ENCODE measurements at places on chromosomes 6 and 20. TPM values are rescaled to one million over a fixed set of nuclear protein-coding genes. Genes with fewer than 3 reads are reported as not detected.

The PTK6 gene
- total RNA-seq: 0.12 TPM

DNA sequence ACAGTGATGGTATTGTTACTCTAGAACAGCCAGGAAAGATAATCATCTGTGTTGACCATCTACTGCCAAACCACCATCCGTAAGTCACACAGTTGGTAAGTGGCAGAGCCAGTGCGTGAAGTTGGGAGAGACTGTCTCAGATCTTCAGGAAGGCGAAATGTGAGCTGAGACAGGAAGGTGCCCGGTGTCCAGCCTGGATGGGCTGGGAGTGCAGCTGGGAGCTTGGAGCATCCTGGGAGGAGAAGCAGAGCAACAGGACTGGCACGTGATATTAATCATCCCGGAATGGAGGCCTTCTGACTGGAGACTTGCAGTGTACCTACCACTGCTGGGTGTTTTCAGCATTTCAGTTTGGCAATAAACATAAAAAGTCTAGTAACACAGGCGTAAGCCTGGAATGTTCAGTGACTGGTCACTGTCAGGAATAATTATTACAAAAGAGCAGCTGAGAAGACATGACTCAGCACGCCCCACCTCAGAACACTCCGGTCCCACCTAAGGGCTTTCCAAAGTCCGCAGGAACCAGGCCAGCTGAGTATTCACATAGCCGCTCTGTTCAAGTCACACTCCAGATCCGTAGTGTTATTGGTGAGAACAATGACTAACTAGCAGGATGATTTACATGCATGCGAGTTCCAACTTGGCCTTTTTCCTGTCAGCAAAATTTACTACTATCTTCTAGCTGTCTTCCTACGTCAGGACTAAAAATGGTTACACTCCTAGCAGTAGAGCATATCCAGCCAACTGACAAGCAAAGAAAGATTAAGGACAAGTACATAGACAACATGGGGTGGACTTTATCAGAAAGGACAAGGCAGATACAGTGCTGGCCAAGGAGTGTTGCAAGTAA, 45.1 kb upstream of the PNRC1 start:
- no peaks in the 10 kb centered on the region for H3K27me3 ChIP-seq
- no peak overlapping the region for H3K4me3 ChIP-seq

The SLC4A11 gene
- total RNA-seq: 10.2 TPM

DNA sequence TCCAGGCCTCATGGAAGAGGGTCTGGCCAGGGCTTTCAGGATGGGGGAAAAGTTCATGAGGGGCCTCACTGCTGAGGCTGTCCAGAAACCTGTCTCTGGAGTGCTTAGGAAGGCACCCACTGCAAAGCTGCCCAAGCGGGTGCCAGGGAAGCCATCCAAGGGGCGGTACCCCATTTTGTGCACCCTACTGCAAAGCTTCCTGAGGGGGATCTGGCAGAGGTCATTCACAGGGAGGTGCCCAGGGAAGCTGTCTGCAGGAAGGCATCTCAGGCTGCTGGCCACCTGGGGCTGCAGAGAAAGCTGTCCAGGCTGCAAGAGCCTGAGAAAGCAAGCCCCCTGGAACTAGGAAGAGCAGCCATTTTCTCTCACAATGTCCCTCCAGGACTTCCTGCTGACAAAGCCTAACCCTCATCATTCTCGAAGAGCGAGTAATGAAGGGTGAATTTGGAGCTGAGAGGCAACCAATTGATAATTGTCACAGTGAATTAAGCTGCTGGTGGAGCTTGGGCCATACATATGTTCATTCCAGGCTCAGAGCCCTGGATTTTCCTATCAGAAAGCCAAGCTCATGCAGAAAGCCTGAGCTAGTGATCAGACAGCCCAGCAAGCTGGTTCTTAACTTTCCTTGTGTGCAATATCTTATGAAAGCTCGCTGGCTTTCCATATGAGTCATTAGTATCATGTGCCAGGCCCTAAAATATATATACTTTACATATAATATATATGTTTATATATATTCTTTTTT, 62.2 kb upstream of the SLC22A16 start:
- H3K4me3 ChIP-seq: no peak overlapping the region
- no peaks in the 10 kb centered on the region for H3K36me3 ChIP-seq
- DNase-seq: no peak
- no peaks in the 10 kb centered on the region for H3K27me3 ChIP-seq

The PTCRA gene
- not detected for total RNA-seq

- H3K27me3 ChIP-seq: no peaks in the 10 kb centered on the region
- H3K4me1 ChIP-seq: no peaks in the 10 kb centered on the region
- H3K4me3 ChIP-seq: no peak overlapping the region
- H3K36me3 ChIP-seq: no peaks in the 10 kb centered on the region
- no peak for DNase-seq
These were observed 374.8 kb upstream of the CDH4 start for GRCh38 chr20:60877071-60877857.

DNA sequence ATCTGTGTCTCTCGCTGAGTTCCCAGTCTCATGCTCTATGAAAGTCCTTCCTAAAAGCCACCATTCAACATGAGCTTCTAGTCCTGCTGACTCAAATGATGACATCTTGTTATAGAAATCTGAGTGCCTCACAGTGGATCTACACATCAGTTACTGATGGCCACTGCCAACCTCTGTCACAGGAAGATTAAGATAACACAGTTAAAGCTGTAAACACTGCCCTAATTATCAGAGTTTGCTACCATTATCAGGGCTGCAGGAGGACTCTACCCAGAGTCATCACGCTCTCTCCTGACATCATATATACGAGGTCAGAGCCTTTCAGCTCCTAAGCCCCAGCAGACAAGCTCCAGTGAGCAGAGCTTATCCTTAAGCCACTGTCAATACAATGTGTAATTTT, 63.2 kb downstream of the HIVEP2 start:
- H3K36me3 ChIP-seq: no peaks in the 10 kb centered on the region
- no peak for DNase-seq
- H3K27me3 ChIP-seq: no peaks in the 10 kb centered on the region
- no peak overlapping the region for H3K4me3 ChIP-seq
- H3K27ac ChIP-seq: no peak overlapping the region

The THEMIS gene
- total RNA-seq: 0.72 TPM

- H3K36me3 ChIP-seq: no peaks in the 10 kb centered on the region
- H3K4me1 ChIP-seq: no peaks in the 10 kb centered on the region
- no peak for DNase-seq
- no peaks in the 10 kb centered on the region for H3K27me3 ChIP-seq
These were observed 72.6 kb downstream of the TFAP2B start for GRCh38 chr6:50891290-50891689.

The CENPW gene
- total RNA-seq: 1.0 TPM

GRCh38 chr6:126826166-126826714, 292.2 kb upstream of the RSPO3 start:
- no peaks in the 10 kb centered on the region for H3K36me3 ChIP-seq
- H3K4me1 ChIP-seq: no peaks in the 10 kb centered on the region
- H3K4me3 ChIP-seq: no peak overlapping the region
- no peak overlapping the region for H3K27ac ChIP-seq

- H3K36me3 ChIP-seq: no peaks in the 10 kb centered on the region
- H3K27ac ChIP-seq: no peak overlapping the region
- DNase-seq: no peak
- no peak overlapping the region for H3K4me3 ChIP-seq
These were observed 7.5 kb downstream of the MRPL14 start for GRCh38 chr6:44119704-44120262.

- no peak overlapping the region for H3K4me3 ChIP-seq
- H3K27me3 ChIP-seq: no peaks in the 10 kb centered on the region
- no peaks in the 10 kb centered on the region for H3K36me3 ChIP-seq
- H3K27ac ChIP-seq: no peak overlapping the region
These were observed 8.5 kb downstream of the TNFAIP3 start for GRCh38 chr6:137875606-137876005.

The CRISP2 gene
- total RNA-seq: 0.64 TPM

The GATA5 gene
- 0.15 TPM for total RNA-seq

The HUS1B gene
- total RNA-seq: 1.8 TPM

Measured in ovary (tissue), 10 donors.